ENCODE measurements at places on chromosomes 6 and 20.

DNA sequence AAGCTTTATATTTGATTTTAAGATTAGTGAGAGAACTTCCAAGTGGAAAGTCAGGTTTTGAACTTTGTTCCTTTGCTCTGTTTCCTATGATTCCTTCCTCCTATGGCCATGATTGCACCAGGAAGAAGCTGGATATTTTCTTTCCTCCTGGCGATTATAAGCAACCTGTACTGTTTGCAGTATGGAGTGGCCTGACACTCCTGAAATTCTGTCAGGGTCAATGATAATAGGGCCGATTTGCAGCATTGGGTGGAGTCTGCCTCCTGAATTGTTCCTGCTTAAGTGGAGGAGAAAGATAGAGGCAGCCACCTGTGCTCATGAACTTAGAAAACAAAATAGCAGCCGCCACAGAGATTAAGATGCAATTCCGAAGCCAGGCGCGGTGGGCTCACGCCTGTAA, 9.8 kb upstream of the FAM217A start:
- no peak for DNase-seq

GRCh38 chr20:63082308-63082938, 75.7 kb upstream of the BHLHE23 start:
- DNase-seq, result no peak

GRCh38 chr6:89542866-89543265, 95.7 kb downstream of the LYRM2 start:
- DNase-seq, result no peak

- DNase-seq, result no peak
Observed at GRCh38 chr20:4788314-4788713, 66.6 kb downstream of the PRND start.

- no peak for DNase-seq
Observed at GRCh38 chr20:44598423-44599305, 16.3 kb downstream of the PKIG start.

DNA sequence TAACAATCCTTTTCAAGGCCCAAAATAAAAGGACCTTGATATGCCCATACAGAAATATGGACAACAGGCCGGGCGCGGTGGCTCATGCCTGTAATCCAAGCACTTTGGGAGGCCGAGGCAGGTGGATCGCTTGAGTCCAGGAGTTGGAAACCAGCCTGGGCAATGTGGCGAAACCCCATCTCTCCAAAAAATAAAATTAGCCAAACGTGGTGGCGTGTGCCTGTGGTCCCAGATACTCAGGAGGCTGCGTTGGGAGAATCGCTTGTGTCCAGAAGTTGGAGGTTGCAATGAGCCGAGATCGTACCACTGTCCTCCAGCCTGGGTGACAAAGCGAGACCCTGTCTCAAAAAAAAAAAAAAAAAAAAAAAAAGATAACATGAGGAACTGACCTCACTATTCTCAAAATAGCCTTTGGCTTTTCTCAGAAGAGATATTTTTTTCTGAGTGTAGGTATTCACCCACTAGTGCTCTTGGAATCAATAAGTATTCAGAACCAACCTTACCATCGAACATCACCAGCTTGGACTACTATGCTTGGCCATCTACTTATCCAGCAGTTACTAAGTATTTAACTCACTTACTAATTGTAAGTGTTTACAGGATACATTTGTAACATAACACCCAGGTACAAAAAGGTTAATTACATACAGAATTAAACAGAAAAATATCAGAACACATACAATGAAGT, 99.2 kb downstream of the OR2B2 start:
- no peak for DNase-seq

DNA sequence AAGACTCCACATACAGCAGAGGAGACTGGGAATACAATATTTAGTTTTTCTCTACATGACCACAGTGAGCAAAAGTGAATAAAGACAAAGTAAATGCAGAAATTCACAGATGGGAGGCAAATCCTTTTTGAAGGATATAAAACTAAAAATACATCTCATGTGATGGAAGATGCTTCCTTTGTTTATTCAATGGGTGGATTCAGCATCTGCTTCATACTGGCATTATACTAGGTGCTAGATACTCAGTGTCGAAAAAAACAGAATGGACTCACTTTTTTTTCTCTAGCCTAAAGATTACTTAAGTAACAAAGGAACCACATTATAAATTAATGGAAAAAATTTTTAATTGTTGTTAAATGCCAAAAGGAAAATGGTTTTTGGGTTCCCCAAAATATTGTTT, 216.2 kb downstream of the TRDN start:
- DNase-seq, result no peak

DNA sequence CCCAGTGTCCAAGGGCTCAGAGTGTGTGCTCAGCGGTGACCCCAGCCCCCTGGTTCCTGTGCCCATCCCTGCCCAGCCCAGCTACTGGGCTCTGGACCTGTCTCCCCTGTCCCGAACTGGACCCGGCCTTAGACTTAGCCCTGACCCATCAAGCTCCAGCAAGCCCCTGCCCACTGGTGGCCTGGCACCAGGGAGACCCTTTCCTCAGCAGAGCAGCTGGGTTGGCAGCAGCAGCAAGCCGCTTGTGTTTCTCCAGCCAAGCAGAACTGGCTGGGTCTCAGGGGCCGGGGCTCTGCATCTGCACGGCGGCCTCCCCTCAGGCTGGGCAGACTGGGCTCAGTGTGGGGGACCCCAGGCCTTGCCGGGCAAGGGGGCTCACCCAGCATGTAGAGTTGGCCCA, 801 bp downstream of the SPDEF start:
- no peak for DNase-seq

GRCh38 chr6:75489025-75489424, 4.6 kb downstream of the FILIP1 start:
- no peak for DNase-seq

- no peak for DNase-seq
Observed at GRCh38 chr6:11622156-11622555, 84.6 kb downstream of the TMEM170B start.

DNA sequence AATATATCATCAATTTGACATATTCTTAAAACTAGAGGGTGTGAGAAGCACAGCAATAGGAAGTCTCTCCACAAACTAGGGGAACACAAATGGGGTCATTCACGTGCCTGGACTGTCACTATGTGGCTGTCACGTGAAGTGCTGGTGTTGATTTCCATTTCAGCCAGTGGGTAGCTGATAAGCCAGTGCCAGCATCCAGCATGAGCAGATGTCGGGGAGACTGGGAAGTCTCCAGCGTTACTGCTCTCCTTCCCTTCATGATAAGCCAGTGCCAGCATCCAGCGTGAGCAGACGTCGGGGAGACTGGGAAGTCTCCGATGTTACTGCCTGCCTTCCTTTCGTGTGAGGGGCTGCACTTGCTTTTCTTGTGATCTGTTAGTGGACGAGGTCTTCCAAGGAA, 5.6 kb upstream of the SLC17A9 start:
- DNase-seq, result no peak

DNA sequence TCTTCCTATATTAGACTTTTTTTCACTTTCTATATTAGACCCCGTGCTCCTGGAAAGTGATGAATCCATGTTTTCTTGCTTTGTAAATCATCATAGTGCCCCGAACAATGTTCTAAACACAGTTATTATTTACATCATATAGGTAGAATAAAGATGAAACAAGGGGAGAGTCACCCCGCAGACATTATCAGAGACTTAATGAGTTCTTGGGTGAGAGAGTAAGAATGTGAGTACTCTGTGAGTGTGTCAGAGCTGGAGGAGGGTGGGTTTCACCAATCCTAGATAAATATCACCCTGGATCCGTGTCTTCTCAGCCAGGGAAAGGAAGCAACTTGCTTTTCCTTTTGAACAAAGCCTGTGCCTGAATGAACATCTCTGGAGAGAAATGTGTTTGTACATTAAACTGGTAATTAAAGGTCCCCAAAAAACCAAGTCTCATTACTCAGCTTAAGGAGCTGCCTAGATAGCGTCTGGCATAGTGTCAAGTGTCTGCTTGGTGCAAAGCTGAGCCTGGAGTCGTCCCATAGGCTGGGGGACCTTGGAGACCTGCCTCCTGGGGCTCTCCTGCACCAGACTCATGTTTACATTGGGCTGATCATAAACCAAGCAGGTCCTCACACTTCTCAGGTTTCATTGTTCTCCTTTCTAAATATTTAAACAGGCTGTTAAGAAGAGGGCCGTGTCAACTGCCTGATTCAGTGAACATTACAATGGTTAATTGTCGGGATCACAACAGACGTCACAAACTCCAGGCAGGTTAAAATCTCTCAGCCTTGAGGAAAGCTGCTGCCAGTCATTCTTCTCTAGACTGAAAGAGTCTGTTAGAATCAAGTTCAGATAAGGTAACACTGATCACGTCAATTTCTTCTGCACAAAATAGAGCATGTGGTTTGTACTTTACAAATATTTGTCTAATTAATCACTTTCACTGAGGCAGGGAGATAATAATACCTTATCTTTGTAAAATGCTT, 179.7 kb upstream of the MYLIP start:
- DNase-seq, result no peak

DNA sequence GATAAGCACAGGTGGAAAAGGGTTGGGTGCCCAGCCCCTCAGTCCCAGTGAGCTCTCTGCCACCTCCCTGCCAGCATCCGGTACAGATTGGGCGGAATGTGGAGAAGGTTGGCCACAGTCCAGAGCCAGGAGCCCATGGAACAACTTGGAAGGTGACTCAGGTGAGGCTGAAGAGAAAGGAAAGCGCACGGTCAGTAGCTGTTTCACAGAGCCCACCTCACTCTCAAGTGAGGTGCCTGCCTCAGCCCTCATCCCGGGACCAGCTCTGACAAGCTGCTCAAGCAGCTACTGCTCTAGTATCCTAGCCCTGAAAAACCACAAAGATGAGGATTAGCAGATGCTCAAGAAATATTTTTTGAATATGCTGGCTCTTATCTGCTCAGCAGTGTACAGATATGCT, 1.1 kb upstream of the MMP24OS start:
- DNase-seq, result no peak

GRCh38 chr6:7328243-7328642, 15.2 kb upstream of the SSR1 start:
- no peak for DNase-seq

DNA sequence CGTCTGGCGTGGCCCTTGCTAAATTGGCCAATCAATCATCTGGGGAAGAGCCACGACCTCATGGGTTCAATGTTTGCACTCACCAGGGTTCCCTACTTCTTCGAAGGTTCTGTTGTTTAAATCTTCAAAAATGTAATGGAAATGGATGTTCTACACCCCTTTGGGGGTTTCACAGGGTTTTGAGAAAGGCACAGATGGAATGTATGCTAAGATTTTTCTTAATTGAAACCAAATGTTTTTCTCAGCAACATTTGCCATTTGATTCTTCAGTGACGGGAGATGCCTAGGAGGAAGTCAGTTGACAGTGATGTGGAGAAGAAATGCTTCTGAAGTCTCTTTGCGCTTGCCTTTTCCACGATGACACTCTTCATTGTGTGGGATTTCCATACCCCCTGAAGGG, 312.3 kb downstream of the ESR1 start:
- DNase-seq, result no peak

DNA sequence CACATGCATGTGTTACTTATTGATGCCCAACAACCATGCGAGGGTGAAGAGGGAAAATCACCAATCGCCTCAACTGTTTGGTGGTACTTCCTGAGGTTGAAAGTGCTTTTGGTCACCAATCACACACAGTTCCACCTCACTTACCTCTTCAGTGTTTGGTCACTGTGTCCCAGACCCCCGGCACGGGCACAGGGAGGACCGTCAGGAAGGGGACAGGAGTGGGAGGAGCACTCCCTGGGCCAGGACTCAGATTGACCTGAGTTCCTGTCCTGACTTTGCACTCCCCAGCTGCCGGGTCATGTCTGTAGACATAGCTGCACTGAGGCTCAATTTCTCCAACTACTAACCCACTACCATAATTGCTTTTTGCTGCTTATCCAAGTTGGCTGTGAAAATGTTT, 74.2 kb upstream of the PBOV1 start:
- no peak for DNase-seq

DNA sequence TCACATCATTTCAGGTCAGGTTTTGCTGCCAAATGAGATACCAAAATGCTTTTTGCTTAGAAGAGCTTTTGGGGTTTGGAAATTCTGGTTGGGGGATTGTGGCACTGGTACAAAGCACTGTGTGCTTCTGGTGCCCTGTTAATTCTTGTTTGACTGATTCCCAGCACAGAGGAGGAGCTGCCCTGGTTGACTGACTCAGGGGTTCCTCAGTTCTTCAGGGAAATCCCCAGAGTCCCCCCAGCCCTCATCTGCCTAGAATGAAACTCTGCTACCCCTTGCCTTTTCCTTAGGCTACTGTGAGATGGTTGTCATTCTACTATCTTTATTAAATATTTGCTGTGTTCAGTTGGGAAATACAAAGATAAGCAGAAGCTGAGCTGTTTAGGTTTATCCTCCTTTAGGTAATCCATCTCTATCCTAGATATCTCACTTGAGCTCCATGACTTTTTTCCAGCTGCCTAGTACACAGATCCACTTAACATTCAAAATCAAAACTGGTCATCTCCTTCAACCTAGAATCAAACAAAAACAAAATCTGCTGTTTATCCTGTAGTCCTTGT, 24.9 kb upstream of the TSPYL1 start:
- no peak for DNase-seq

DNA sequence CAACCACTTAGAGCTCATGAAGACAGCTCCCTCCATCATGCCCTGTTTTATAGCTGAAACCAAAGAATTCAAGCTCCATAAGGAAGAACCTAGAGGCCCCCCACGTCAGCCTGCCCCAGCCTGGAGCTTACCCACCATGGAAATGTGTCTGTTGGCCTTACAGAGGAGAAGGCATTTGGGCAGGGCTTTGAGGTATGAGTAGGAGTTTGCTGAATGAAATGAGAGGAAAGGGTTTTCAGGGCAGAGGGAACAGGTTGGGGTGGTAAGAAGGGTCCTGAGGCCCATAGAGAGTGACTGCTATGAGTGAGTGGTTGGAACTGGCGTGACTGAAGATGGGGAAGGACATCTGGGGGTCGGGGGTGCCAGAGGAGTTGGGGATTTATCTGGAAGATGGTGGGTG, 12.7 kb upstream of the GATA5 start:
- no peak for DNase-seq

DNA sequence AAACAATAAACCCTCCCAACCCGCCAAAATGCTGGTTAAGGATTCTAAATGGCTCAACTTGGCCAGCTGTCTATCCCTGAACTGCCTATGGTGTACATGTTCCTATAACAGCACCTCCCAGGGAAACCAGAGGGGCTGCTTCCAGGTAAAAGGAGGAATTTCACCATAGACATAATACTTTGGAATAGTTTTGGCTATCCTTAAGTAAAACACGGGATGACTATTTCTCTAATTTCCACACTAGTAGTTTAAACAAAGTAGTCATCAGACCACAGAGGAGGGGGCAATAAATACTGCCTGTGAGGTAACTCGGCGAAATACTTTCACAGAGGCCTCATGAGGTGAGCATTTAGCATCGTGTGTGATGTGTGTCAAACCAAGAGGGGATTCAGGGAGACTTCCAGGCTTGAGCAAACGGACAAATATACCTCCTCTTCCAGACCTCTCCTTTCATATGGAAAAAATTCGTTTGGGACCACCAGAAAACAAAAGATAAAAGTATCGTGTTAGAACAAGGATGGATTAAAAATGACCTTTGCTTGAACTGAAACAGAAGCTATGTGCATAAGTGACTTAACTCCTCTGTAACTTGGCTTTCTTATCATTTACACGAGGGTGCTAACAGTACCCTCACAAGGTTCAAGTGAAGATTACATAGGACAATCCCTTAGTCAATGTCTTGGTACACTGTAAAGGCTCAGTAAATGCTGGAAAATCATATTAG, 1.0 kb upstream of the XRN2 start:
- DNase-seq, result no peak
